ENCODE measurements at places on chromosomes 3 and 15.

DNA sequence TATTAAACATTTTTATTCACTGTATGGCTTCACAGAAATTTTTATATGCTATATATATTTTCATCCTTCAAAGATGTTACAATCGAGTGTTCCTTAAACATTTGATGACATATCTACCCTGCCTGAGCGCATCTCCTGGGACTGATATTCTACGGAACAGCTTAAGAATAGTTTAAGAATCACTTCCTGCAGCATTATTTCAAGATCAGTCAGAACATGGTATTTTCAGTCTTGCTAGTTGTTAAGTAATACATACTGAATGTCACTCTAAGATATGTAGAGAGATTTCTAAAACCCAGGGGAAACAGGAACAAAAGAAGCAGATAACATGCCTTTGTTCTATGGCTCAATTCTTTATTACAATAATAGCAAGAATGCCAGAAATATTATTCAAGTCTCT, 8.7 kb downstream of the COL8A1 start:
- no peak overlapping the region for H3K27ac ChIP-seq
- H3K4me3 ChIP-seq = no peak overlapping the region
- no peaks in the 10 kb centered on the region for H3K36me3 ChIP-seq

DNA sequence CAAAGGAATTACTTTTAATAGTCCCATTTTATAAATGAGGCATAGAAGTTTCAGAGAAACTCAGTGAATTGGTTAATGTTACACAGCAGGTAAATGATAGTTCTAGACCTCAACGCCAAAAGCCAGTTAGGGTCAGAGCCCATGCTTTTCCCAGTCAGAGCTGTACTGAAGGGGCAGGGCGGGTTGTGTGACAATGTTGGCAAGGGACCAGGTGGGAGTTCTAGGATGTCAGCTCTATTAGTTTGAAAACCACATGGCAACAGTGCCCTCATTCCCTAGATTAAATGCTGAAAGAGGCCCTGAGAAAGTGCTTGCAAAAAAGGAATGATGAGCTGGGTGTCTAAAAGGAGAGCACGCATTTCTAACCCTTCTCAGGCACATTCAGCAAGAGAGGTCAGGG, 65.4 kb upstream of the EPHB1 start:
- H3K27ac ChIP-seq = no peak overlapping the region
- H3K4me1 ChIP-seq = no peaks in the 10 kb centered on the region
- no peaks in the 10 kb centered on the region for H3K36me3 ChIP-seq
- H3K4me3 ChIP-seq = no peak overlapping the region
- no peak for DNase-seq
- peaks cover 12% of the 10 kb centered on the region for H3K27me3 ChIP-seq

GRCh38 chr3:152229692-152230091, 39.0 kb upstream of the MBNL1 start:
- no peak for DNase-seq
- no peaks in the 10 kb centered on the region for H3K27me3 ChIP-seq
- peaks cover 55% of the 10 kb centered on the region for H3K4me1 ChIP-seq
- peaks cover 1% of the 10 kb centered on the region for H3K36me3 ChIP-seq
- no peak overlapping the region for H3K27ac ChIP-seq
- H3K4me3 ChIP-seq = no peak overlapping the region

DNA sequence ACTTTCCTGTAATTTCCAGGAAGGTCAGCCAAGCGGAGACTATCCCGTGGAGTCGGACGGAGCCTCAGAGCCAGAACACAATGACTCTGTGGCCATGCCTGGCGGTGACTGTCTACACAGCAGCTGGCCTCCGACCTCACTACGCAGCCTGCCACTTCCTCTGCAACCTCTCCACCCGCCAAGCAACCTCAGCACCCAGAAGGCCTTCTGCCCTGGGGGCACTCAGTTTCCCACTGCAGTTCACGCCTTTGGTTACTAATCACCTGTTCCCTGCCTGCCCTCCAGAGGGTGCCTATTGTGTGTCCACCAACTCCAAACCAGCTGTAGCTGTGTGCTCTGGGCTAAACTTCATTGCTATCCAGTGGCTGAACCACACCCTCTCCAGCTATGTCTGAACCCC, 44.0 kb downstream of the TM2D3 start:
- no peak overlapping the region for H3K27ac ChIP-seq
- no peak for DNase-seq
- no peaks in the 10 kb centered on the region for H3K4me1 ChIP-seq
- H3K27me3 ChIP-seq = peaks cover 13% of the 10 kb centered on the region

- H3K36me3 ChIP-seq = peaks cover 19% of the 10 kb centered on the region
- no peak overlapping the region for H3K4me3 ChIP-seq
- H3K27me3 ChIP-seq = peaks cover 2% of the 10 kb centered on the region
- H3K4me1 ChIP-seq = peaks cover 62% of the 10 kb centered on the region
- peak overlapping the region; percentile 91 for H3K27ac ChIP-seq
- no peak for DNase-seq
Measured at GRCh38 chr15:99421758-99422157, 144.0 kb upstream of the MEF2A start.

DNA sequence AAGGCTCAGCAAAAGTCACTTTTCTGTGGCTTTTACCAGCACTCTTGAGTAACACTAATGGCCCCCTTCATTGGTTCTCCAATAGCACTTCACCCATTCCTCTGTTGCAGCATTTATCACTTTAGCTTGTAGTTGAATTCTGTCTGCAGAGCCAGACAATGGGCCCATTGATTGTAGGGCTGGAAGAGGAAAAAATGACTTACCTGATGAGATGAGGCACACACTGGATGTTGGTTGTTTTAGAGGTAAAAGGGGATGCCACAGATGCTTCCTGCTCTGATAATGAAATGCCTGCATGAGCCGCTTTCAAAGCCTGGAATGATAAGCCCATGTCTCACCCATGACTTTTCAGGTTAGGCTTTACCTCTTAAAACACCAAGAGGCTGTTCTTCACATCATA, 64.3 kb downstream of the PLAAT1 start:
- H3K4me1 ChIP-seq = no peaks in the 10 kb centered on the region
- H3K27me3 ChIP-seq = no peaks in the 10 kb centered on the region
- DNase-seq = no peak
- no peak overlapping the region for H3K4me3 ChIP-seq
- no peaks in the 10 kb centered on the region for H3K36me3 ChIP-seq
- H3K27ac ChIP-seq = no peak overlapping the region

DNA sequence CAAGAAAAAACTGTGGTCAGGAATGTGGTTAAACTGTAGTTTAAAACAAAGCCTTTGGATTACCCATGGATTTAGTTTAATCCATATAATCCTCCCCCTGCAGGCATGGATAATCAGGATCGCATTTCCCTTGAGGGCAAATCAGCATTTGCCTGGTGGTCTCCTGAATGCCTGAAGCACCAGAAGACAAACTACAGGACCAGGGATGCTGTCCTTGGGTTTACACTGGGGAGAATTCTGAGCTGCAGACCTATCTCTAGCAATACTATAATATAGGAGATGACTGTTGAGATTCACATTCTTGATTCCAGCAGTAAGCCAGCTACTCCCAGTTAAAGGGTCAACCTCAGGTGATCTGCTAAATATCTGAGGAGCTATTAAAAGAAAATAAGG, 10.6 kb downstream of the PIK3CB start:
- H3K4me3 ChIP-seq = no peak overlapping the region
- no peaks in the 10 kb centered on the region for H3K4me1 ChIP-seq
- peaks cover 19% of the 10 kb centered on the region for H3K36me3 ChIP-seq
- DNase-seq = no peak

- no peak for DNase-seq
- H3K27me3 ChIP-seq = no peaks in the 10 kb centered on the region
- H3K27ac ChIP-seq = no peak overlapping the region
- no peaks in the 10 kb centered on the region for H3K36me3 ChIP-seq
- H3K4me1 ChIP-seq = no peaks in the 10 kb centered on the region
Measured at GRCh38 chr3:25170021-25170420, 258.0 kb upstream of the RARB start.

GRCh38 chr3:193214445-193214844, 26.6 kb upstream of the PLAAT1 start:
- no peak overlapping the region for H3K4me3 ChIP-seq
- DNase-seq = no peak
- H3K27me3 ChIP-seq = no peaks in the 10 kb centered on the region
- H3K36me3 ChIP-seq = no peaks in the 10 kb centered on the region
- H3K27ac ChIP-seq = no peak overlapping the region

DNA sequence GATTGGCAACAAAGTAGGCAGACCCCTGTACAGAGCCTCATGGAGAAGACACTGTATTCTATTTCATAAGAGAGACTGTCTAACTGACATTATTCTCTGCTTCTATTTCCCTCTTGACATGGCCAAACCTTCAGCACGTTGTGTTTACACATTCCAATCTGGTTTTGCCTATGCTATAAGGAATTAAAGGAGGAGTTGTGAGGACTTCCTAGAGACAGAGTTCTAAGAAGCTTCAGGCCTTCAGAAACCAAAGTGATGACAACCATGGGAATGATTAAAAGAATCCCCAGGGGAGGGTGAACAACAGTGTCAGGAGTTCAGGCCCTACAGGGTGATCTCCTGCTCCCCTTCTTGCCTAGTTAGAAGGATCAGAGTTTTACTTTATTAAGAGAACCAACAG, 44.9 kb upstream of the CAPN7 start:
- no peak overlapping the region for H3K4me3 ChIP-seq
- peaks cover 8% of the 10 kb centered on the region for H3K27me3 ChIP-seq
- H3K36me3 ChIP-seq = no peaks in the 10 kb centered on the region
- no peaks in the 10 kb centered on the region for H3K4me1 ChIP-seq
- H3K27ac ChIP-seq = no peak overlapping the region
- no peak for DNase-seq

- no peak for DNase-seq
- H3K4me1 ChIP-seq = no peaks in the 10 kb centered on the region
- no peaks in the 10 kb centered on the region for H3K27me3 ChIP-seq
- H3K27ac ChIP-seq = no peak overlapping the region
Measured at GRCh38 chr3:172315401-172316091, 132.7 kb downstream of the GHSR start.

DNA sequence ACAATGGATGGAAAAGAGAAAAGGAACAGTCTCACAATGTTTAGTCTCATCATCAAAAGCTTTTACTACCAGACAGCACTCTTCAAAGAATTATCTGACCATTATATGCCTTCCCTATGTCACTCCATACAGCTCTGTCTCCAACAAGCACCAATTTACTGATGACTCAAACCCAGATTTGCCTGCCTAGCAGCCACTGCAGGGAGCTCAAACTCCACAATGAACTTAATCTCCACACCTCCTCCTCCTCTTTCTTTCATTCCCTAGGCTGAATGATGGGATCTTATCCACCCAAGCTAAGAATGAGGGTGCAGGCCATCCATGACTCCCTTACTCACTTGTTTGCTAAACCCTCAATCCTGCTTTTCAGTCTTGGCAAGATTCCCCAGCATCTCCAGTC, 45.5 kb downstream of the NBEAL2 start:
- peaks cover 17% of the 10 kb centered on the region for H3K4me1 ChIP-seq
- no peak overlapping the region for H3K4me3 ChIP-seq
- no peaks in the 10 kb centered on the region for H3K27me3 ChIP-seq
- no peak for DNase-seq

GRCh38 chr3:168273036-168273435, 177.3 kb upstream of the GOLIM4 start:
- H3K4me3 ChIP-seq = no peak overlapping the region
- no peaks in the 10 kb centered on the region for H3K36me3 ChIP-seq
- H3K4me1 ChIP-seq = no peaks in the 10 kb centered on the region

DNA sequence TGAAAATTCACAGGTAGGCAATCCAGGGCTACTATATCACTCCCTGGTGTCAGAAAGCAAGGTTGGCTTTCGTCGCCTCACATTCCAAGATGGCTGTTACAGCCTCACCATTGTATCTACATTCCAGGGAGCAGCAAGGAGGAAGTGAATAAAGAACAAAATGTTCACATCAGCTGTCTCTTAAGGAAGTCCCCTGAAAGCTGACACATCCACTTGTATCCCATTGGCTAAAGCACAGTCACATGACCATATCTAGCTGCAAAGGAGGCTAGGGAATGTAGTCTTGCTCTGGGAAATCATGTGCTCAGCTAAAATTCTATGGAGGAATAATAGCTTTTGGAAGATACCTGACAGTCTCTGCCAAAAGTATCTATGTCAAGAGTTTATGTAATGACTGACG, 12.8 kb upstream of the GATA2 start:
- no peak overlapping the region for H3K27ac ChIP-seq
- no peak for DNase-seq
- no peaks in the 10 kb centered on the region for H3K36me3 ChIP-seq

DNA sequence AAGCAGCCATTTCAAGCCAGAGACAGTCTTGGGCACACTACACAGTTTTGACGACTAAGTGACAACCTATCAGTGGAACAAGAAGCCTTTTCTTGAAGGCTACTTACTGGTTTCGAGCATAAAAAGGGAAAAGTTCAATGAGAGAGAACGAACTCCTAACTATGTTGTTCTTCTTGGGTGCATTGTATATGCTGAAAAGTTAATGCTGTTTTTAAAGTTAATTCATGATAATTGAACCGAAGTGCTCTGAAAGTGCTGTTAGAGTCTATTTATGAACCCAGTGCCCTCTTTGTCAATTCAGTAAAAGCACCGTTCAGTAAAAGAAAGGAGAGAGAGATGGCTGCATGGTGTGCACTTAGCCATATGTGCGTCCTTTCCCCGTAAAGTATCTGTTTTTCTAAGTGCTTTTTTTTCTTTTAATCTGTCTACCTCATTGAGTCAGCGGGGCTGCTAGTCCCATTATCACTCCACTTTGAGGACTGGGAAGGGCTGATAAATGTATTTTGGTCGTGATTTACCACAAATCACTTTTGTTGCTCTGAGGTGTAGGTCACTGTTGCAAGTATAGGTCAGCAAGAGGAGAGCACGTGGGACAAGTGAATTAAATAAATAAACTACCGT, 380.7 kb upstream of the GOLIM4 start:
- no peaks in the 10 kb centered on the region for H3K4me1 ChIP-seq
- DNase-seq = no peak
- H3K4me3 ChIP-seq = no peak overlapping the region
- no peaks in the 10 kb centered on the region for H3K27me3 ChIP-seq

- no peak for DNase-seq
- H3K4me3 ChIP-seq = no peak overlapping the region
- no peaks in the 10 kb centered on the region for H3K4me1 ChIP-seq
Measured at GRCh38 chr3:134462331-134462941, 23.3 kb downstream of the ANAPC13 start.

DNA sequence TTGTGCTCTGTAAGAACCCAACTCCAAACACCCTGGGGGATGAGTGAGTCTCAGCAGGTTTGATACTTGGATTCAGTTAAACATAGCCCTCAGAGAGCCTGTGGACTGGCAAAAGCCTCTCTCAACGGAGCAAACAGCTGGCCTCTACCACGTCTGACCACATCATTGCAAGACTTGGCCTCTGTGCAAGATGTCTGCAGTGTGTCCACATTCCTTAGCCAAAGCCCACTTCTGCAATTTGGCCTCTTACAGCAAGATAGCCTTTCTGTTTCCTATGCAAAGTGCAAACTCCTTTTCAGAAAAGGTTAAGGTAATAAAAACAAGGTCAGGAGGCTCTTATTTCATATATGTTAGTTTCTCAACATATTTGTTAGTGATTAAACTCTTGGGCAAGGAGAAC, 27.9 kb downstream of the FBN1 start:
- H3K27me3 ChIP-seq = peaks cover 4% of the 10 kb centered on the region
- H3K4me1 ChIP-seq = no peaks in the 10 kb centered on the region
- H3K4me3 ChIP-seq = no peak overlapping the region
- no peak overlapping the region for H3K27ac ChIP-seq
- H3K36me3 ChIP-seq = no peaks in the 10 kb centered on the region

- no peaks in the 10 kb centered on the region for H3K4me1 ChIP-seq
- H3K4me3 ChIP-seq = no peak overlapping the region
- no peak for DNase-seq
- H3K27ac ChIP-seq = no peak overlapping the region
- peaks cover 7% of the 10 kb centered on the region for H3K27me3 ChIP-seq
- no peaks in the 10 kb centered on the region for H3K36me3 ChIP-seq
Measured at GRCh38 chr3:56357266-56357665, 111.0 kb downstream of the ERC2 start.
